ENCODE measurements at places on chromosomes 11 and 22.

DNA sequence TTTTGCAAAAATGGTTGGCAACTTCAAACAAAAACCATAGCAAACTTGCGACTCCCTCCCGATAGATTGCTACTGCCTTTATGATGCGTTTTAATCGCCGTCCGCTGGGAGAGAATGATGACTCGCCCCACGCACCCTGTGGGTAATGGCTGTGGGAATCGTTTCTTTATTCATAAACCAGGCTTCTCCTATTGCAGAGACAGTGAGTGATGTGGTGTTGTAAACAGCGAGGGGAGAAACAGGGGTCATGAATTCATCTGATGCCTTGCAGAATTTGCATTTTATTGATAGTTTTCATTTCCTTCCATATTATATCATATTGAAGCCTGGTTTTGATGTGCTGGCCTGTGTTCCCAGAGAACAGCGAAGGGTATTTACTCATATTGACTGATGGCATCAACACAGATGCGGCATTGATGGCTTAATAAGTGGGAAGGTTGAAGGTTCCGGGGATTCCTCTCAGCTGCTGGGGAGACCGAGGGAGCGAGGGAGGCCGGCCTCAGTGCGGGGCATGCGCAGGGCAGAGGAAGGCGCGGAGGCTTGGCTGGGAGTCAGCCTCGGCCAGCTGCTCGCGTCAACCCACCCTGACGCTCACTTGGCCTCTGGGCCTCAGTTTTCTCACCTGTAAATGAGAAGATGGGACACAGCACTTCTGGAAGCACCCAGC, 41.3 kb downstream of the ARHGAP8 start:
- DNase-seq = no peak

- DNase-seq = no peak
Observed at GRCh38 chr11:86446924-86447285, 72.2 kb downstream of the CCDC81 start.

DNA sequence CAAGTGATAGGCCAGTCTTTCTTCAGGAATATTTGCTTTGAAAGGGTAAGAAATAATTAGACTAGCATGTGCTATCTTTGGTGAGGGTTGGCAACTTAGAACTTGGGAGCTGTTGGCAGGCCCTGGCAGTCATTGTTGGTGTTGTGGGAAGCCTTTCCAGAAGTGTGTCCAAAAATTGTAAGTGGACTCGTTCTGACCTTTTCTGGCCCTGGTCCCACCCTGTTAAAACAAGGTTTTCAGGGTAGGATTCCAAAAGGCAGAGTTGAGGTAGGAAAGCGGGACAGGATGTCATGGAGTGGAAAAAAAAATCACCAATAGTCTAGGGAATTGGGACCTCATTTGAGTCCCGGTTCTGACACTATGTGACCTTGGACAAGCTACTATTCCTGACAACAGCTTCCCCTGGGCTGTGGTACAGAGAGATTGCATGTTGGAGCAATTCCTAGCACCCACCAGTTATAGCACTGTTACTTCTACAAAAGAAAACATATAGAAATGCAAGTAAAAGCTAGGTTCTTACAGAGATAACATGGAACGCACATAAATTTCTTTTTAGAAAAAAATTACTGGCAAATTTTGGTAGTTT, 299.3 kb upstream of the DDI1 start:
- no peak for DNase-seq

DNA sequence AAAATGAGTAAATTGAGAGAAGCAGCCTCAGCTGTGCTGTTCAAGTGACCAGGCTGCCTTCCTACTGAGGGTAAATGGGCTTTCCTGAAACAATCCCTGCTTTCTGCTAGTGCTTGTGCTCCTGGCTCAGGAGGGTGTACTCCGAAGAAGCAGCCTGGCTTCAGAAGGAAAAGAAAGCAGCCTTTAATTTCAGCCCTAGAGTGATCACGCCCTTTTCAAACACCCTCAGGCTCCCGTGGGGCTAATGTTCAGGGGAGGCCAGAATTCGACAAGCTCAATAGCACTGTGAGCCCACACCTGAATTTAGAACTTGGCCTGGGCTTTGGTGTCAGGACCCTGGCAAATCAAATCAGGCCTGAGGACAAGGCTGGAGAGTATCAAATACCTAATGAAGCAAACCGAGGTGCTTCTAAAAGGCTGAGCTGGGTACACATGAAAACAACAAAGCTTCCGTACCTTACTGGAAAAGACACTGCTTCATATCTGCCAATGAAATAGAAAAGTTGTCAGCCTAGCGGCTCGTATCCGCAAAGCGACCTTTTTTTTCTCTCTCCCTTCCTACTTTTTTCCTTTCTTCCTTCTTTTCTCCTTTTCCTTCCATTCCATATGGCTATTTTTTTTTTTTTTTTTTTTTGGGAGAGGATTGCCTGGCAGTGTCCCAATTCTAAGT, 387.8 kb downstream of the SOX6 start:
- DNase-seq = peak; percentile 35

GRCh38 chr11:129804012-129804411, 11.6 kb upstream of the TMEM45B start:
- peak; percentile 41 for DNase-seq

DNA sequence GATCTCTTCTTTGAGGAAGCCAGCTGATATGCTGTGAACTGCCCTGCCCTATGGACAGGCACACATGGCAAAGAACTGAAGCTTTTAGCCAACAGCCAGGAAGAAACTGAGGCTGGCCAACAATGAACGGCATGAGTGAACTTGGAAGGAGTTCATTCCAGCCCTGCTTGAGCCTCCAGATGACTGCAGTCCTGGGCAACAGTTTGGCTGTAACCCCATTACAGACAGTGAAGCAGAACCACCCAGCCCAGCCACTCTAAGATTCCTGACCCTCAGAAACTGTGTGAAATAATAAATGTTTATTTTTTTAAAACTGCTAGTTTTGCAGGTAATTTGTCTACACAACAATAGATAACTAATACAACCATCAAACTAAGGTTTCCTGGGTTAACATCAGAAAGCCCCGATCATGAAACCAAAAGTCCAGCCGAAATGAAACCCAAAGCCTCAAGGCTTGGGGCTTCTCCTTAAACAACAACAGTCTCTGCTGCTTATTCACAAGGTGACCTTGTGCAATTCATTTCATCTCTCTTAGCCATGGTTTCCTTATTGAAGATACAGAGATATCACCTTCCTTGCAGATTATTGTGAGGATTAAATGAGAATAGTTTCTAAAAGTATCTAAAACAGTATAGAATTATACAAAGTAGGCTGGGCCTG, 31.4 kb downstream of the PAK1 start:
- no peak for DNase-seq

- no peak for DNase-seq
Observed at GRCh38 chr11:472816-473215, 22.7 kb downstream of the PTDSS2 start.

GRCh38 chr22:30556388-30556787, 9.8 kb upstream of the SEC14L6 start:
- no peak for DNase-seq

DNA sequence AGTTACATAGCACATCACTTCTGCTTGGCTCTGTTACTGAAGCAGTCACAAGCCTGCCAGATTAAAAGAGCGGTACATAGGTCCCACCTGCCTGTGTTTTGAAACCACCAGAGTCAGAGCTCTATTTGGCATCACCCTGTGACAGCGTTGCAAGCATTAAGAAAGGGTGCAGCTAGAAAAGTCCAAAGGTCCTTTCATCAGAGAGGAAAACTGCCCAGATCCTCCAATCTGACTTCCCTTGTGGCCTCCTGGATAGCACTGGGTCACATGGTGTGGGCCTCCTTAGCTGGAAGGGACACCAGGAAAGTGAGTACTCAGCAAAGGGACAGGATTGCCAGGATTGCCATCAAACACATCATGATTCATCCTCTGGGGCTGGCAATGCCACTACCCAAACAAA, 22.9 kb downstream of the STX3 start:
- DNase-seq = no peak

DNA sequence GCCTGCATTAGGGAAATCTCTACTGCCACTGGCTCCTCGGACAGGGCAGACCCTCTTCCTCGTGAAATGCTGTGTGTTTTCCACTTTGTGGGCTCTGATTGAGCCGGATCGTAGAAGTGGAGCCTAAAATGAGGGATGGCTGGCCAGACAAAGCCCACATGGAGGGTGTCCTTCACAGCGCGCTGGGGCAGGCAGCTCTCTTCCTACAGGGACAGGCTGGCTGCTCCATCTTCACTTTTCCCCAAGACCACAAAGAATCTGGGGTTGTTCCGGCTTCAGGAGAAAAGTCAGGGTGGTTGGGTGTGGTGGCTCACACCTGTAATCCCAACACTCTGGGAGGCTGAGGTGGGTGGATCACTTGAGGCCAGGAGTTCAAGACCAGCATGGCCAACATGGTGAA, 94.9 kb downstream of the MORC2 start:
- DNase-seq = no peak

DNA sequence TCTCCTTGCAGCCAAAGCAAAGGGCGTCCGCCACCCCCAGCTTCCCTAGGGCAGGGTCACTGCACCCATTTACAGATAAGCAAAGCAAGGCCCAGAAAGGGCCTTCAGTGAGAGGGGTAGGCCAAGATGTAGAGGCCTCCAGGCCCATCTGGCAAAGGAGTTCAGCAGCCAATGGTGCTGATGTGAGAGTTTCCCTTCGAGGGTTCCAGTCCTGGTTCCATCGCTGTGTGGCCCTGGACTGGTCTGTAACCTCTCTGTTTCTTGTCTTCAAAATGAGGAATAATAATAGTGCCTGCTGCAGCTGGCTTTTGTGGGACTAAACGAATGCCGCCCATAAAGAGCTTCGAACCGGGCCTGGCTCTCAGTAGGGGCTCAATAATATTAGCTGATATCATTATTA, 4.0 kb downstream of the ELFN2 start:
- no peak for DNase-seq

DNA sequence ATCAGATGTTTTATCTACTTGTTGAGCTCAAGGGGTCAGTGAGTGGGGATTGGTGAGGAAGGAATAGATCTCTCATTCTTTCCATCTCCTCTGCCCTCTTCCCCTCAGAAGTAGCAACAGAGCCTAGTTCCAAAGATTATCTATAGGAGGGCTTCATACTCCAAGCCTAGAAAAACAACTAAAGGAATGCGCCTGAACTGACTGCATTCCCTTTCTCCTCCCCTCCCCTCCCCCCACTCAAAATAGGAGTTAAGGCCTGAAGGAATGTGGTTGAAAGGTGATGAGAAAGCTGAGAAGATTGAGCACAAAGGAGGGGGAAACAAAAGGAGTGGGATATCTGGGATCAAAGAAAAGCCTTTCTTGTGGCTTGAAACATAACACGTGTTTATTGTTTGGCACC, 10.5 kb downstream of the EMSY start:
- no peak for DNase-seq

DNA sequence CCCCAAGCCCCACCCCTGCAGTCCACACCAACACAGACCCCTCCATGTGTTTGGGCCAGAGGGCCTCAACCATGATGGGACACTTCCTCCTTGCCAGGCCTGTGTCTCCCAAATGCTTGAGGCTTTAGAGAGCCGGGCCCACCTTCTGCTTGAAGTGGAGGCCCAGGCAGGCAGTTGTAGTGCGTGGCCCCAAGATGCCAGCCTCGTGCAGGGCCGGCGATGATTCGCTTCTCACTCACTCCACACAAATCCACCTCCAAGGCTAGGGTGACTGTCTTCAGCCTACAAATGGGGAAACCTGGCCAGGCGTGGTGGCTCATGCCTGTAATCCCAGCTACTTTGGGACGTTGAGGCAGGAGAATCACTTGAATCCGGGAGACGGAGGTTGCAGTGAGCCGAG, 5.7 kb downstream of the PRR5 start:
- DNase-seq = peak; percentile 84

GRCh38 chr11:7222619-7223018, 29.1 kb upstream of the SYT9 start:
- DNase-seq = no peak

GRCh38 chr11:28384418-28384817, 276.2 kb downstream of the METTL15 start:
- DNase-seq = peak; percentile 75

DNA sequence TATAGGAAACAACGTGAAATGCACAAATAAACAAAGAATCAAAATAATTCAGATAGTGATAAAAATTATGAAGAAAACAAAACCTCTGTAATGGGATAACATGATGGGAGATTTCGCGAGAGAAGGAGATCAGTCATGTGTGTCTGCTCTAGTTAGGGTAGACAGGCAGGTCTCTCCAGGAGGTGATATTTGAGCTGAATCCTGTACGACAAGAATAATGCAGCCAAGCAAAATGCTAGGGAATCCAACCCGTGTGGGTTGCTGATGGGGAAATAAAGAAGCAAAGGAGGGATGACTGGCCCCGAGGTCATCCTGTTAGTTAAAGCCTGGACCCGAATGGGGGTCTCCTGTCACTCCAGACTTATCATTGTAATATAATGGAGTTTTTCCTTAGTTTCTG, 16.0 kb downstream of the MAML2 start:
- no peak for DNase-seq

GRCh38 chr11:115929618-115930129, 425.5 kb upstream of the CADM1 start:
- no peak for DNase-seq

DNA sequence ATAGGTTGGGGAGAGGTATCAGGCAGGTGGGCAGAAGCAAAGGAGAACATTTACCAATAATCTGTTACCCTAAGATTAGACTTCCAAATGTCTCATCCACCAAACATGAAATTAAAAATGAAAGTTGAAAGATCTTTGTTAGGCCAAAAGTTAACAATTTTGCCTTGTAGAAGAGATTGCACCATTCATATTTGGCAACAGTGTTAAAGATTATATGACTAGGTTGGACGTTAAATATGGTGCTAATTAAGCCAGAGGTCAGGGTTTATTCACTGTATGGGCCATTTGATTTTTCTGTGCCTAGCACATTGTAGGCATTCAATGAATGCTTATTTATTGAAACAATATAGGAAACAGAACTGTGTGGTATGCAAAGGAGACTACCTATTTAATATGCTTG, 126.1 kb upstream of the SLC5A12 start:
- DNase-seq = no peak

DNA sequence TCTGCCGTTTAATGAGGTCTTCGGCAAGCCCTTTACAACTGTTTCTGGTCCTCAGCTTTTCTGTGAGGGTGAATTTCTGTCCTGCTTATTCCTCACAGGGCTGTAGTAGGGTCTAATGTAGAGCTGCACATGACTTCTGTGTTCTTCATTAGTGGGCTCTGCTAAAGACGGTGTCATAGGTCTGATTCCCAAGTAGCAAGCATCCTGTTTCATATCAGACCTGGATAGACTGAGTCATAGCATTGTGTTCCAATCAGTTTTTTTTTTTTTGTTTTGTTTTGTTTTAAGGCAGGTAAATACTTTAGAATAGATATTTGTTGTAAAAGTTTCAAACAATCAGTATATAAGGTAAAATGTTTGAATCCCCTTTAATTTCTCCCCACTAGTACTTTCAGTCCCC, 35.4 kb downstream of the BIRC2 start:
- no peak for DNase-seq

- peak; percentile 27 for DNase-seq
Observed at GRCh38 chr11:117986981-117987574, 884 bp downstream of the IL10RA start.

DNA sequence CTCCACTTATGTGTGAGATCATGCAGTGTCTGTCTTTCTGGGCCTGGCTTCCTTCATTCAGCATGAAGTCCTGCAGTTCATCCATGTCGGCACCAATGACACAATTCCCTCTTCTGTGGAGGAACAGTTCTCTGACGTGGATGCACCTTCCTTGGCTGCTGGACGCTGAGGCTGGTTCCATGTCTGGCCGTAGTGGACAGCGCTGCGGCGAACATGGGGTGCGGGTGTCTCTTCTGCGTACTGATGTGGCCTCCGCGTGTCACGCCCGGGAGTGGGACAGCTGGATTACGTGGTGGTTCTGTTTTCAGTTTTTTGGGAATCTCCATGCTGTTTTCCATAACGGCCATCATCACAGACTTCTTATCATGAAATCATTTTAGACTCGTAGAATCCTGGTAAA, 16.9 kb upstream of the MUC2 start:
- DNase-seq = no peak
